ENCODE measurements at places on chromosomes 1 and 21.
A peak's percentile ranks its signal among the peaks of the same experiment; 100 is the strongest.

- no peak for DNase-seq
Observed at GRCh38 chr1:8545078-8545477, 227.2 kb downstream of the SLC45A1 start.

- no peak for DNase-seq
Observed at GRCh38 chr1:182952677-182953444, at the start of gene SHCBP1L. Gene SHCBP1L, minus strand, starts transcription at chr1:182953166. Its CDS starts 33 bp downstream, at chr1:182953133.

- no peak for DNase-seq
Observed at GRCh38 chr1:202063093-202063492, 52.7 kb downstream of the ELF3 start.

DNA sequence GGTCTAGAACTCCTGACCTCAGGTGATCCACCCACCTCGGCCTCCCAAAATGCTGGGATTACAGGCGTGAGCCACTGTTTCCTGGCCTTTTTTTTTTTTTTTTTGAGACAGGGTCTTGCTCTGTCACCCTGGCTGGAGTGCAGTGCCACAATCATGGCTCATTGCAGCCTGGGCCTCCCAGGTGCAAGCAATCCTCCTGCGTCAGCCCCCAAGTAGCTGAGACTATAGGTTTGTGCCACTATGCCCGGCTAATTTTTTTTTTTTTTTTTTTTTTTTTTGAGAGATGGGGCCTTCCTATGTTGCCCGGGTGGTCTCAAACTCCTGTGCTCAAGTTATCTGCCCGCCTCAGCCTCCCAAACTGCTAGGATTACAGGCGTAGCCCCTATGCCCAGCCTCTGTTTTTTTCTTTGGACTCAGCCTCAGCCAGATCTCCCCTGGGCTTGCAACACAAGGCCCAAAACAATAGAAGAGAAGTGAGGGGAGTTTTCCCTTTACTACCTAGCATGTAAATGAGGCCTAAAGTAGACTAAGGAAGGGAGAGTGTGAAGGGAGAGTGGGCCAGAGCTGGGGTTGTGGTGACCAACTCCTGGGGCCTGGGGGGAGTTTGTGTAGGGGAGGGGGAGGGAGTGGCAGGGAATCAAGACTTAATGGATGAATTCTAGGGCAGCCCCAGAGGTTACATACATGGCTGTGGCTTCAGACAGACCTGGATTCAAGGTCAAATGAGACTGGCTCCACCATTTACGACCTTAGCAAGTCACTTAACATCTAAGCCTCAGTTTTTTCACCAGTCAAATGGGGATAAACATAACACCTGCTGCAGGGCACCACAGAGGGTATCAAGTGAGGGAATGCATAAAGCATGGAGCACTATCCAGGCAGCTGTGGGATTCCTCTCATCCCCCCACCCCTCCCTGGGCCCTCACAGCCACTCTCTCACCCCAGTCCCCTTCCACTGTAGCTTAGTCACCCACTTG, 1.6 kb upstream of the CD52 start:
- DNase-seq: no peak

GRCh38 chr1:162292422-162292849, 84.2 kb downstream of the SPATA46 start:
- no peak for DNase-seq

DNA sequence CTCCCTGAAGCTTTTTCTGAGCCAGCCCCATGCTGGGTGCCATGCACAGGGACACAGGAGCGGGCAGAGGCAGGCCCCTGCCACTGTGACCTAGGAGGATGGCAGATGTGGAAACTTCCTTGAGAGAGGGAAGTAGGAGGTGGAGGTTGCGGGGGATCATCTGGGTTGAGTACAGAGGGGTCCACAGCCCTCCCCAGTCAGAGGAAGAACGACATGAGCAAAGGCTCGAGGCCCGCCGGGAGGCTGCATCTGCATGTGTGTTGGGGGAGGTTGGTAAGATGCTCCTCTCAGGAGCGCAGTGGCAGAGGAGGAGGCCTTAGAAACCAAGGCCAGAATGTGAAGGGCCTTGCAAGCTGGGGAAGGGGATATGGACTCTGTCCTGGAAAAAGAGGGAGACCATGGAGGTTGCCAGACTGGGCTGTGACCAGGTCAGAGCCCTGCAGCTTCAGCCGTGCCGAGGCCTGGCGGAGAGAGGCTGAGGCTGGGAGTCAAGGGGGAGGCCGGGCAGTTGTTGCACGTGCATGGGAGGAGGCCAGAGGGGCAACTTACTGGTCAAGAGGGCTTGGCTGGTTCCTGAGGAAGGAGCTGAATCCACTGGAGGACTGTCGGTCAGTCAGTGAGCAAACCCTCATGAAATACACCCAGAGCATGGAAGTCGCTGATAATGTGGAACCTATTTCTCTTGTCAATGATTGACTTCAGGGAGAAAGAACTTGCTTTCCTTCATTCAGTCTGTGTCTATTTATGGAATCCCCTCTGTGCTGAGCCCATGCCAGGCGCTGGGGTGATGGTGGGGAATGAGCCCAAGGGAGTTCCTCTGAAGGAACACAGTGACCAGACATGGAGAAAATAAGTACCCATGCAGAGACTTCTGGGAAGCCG, 31.7 kb downstream of the A3GALT2 start:
- no peak for DNase-seq

DNA sequence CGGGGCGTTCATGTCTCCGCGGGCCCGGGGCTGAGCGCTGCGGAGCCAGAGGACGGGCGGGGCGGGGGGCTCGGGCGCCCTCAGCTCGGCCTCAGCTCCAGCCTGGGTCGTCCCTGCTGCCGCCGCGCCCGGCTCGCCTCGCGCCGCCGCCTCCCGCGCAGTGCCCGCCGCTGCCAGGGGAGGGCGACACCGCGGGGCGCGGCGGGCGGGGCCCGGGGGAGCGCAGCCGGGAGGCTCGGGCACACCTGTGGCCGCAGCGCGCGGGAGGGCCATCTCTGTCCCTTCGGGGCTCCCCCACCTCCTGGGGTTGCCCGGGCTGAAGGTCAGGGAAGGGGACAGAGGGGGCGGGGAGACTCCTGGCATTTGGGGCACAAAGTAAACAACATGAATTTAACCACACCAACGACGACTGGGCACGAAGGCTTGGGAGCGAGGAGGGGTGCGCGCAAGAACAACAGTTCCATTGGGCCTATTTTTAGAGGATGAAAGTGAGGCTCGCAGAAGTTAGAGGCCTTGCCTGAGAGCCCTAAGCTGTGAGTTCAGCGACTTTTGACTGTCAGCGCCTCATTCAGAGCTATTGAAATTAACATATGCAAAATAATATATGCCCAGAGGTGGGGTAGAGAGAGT, at the start of gene FAM131C:
Gene FAM131C (minus strand): TSS at position 162 of the 630 bp plus-strand sequence. CDS start 209 bp downstream, outside the sequence.
- DNase-seq: no peak

DNA sequence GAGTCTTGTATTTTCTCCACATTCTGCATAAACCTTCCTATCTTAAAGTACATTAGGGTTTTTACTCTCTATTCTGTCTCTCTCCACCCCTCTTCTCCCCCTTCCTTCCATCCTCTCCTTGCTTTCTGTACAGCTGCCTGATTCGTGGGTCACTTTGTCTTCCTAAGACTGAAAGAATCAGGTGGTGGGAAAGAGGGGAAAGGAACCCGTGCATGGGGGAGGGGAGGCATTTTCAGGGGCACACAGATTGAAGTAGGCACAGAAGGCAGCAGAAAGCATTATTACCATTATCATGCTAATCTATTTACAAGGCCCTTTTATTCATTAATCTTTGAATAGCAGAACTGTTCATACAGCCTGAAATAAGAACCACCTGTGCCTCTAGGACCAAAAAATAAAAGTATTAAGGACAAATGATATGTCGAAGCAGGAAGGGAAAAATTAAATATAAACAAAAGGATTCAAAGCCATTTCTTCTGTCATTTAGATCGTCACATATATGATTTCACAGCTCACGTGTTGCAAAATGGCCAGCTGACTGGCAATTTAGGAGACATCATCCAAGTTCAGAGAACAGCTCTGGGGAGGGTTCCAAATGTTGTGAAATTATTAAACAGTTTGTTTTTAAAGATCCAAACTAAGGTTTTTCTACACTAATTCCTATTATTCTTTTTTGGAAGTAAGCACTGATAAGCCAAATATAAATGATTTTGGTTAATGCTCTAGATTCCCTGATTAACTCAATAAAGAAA, 154.6 kb downstream of the PBX1 start:
- DNase-seq: no peak

DNA sequence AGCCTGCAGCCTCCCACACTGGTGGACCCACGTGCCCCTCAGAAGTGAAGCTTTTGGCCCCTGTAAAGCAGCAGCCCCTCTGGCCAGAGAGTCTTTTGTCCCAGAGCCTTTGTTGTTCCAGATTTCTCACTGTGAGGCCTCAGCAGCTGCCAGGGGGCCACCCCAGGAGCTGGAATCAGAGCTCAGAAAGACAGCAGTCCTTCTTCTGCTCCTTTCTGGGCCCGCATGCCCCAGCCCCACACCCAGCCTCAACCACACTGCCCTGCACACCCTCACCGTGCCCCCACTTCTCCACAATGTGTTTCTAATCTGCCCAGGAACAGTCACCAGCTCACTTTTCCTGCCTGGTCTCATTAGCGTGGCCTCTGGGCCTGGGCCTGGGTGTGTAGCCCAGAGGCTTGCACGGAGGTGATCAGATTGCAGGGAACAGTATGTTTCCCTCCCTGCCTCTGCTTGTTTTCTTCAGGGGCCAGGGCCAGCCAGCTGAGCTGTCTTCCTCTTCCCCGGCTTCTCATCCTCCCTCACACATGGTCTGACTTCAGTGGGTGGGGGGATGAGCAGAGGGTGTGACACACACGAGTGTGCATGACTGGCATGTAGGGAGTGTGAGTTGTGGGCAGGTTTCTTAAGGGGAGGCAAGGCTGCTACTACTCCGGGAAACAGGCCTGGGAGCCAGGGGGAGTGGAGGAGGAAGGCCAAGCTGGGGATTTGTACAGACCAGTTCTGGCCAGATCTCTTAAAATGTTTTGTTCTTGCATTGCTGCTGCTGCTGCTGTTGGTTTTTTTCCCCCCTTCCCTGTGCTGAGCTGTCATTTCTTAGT, 82.5 kb upstream of the ZNF648 start:
- DNase-seq: no peak

DNA sequence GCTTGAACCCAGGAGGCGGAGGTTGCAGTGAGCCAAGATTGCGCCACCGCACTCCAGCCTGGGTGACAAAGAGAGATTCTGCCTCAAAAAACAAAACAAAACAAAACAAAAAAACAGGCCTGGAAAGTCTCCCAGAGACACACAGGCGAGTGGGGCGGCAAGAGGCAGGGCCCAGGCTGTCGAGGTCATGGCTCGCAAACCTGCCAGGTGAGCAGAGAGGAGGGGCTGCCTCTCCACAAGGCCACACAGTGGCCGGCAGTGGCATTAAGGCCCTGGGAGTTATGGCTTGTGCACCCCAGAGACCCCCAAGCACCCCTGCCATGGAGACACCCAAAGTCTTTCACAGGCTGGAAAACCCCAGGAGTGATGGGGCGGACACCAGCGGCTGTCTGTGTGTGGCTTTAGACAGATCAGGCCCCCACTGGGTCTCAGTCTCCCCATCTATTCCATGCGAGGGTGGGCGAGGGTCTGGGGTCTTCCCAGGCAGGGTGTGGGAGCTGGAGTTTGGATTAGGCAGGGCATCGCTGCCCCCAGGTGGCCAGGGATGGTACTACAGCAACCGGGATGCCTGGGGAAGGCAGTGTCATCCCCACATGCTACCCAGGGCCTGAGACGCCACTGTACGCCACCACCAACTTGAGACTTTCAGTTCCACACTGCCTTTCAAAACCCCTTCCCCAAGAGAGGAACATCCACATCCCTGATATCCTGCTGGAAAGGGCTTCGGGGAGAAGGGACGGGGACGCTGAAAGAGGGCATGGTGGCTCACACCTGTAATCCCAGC, 7.3 kb upstream of the CTRC start:
- DNase-seq: peak; percentile 44

DNA sequence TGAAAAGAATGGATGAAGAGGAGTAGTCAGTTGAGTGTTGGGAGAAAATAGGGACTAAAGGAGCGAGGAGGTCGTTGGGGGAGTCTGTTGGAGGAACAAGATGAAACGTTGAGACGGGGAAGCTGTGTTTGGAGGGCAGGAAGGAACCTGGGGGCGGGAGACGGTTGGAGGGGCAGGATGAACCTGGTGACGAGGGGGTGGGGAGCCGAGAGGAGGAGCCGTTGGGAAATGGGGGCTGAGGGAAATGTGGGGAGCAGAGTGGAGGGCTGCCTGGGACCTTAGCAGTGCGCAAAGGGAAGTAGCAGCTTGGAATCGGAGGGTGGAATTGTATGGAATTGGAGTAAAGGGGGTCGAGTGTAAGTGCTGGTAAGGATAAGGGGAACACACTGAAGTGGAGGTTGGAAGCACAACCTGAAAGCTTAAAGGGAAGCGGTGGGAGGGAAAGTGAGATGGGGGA, 630 bp downstream of the MTF2 start:
- DNase-seq: no peak

GRCh38 chr1:206695733-206696132, 11.0 kb downstream of the MAPKAPK2 start:
- no peak for DNase-seq

DNA sequence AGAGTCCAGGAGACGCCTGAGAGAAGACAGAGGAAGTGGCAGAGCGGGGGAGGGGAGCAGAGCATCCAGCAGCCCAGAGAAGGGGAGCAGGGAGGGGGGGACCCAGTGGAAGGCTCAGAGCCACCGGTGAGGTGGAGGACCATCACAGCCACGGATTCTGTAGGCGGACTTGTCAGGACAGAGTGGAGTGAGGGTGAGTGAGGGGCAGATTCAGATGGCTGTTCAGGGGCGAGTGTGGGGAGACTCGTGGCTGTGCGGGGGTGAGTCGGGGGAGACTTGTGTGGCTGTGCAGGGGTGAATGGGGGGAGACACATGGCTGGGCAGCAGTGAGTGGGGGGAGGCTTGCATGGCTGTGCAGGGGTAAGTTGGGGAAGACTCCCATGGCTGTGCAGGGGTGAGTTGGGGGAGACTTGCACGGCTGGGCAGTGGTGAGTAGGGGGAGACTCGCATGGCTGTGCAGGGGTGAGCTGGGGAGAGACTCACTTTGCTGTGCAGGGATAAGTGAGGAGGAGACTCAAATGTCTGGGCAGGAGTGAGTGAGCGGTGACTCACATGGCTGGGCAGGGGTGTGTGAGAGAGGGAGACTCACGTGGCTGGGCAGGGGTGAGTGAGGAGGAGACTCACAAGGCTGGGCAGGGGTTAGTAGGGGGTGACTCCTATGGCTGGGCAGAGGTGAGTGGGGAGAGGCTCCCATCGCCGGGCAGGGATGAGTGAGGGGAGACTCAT, 56.8 kb upstream of the ABCG1 start:
- DNase-seq: no peak

DNA sequence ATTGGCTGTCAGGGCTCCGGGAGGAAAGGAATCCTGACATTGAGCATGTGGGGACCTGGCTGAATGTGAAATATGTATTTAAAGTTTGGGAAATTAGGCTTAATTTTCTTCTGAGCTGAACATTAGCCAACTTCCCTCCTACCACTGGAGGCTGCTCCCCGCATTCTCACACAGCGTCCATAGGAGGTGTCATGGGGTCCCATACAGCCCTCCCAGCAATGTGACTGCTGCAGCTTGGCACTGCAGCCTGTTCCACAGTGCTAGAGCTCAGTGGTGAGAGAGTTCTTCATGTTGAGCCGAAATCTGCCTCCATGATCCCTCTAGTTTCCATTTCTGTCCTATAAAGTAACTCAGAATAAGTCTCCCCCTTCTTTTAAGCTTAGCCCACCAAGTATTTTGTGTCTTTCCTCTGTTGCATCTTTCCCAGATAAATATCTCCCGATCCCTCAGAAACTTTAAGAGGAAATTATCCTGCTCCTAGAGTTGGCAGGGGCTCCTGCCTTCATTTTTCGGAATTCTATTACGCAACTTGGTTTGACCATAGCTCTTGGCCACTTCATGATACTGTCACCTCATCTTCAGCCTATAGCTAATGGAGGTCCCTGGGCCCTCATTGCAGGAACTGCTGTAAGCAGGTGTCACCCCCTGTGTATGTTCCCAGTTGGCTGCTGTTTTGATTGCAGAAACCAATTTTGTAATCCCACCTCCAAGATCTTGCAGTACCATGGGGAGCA, 2.0 kb downstream of the FCRL6 start:
- no peak for DNase-seq

GRCh38 chr1:51607681-51608095, 9.2 kb upstream of the OSBPL9 start:
- DNase-seq: no peak

Measured in stimulated activated CD4-positive, alpha-beta T cell treated with anti-CD3 and anti-CD28 coated beads, Interleukin-1b, Interleukin-23, amount 100 ng/mL, for 1 hour (primary cell).